CD8-positive, alpha-beta memory T cell (primary cell): ENCODE measurements at places on chromosomes 6 and 20.

GRCh38 chr6:54717849-54718455 is 128.6 kb upstream of the FAM83B start:
- no peak for DNase-seq

- DNase-seq = no peak
These were observed 708.7 kb downstream of the UTRN start for GRCh38 chr6:144993870-144994269.

DNA sequence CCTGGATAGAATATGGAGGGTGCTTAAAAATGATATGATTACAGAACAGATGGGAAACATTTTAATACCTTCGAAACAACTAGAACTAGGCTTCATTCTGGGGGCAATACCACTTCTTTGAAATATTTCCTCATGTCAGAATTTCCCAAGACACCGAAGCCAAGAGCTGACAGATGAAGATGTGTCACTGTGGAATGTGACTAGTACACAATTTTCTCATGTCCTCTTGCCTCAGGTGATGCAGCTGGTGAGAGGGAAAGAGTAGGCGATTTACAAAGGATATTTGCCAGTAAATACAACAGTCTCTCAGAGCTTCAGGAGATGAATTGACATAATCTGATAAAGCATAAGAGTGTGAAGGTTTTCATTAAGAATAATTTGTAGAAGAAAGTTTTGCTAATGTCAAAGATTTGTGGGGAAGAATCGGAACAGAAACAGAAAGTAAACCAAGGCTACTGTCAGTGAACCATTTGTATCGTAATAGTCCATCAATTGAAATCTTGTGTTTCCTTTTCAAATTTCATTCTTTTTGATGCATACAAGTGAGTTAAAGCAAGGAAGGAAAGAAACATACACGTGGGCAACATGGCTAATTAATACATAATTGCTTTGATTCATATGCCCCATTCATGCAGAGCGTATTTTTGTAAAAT is 164.7 kb upstream of the CCN2 start:
- DNase-seq = no peak

GRCh38 chr6:70672549-70672948 is 4.9 kb downstream of the SMAP1 start:
- DNase-seq = no peak

DNA sequence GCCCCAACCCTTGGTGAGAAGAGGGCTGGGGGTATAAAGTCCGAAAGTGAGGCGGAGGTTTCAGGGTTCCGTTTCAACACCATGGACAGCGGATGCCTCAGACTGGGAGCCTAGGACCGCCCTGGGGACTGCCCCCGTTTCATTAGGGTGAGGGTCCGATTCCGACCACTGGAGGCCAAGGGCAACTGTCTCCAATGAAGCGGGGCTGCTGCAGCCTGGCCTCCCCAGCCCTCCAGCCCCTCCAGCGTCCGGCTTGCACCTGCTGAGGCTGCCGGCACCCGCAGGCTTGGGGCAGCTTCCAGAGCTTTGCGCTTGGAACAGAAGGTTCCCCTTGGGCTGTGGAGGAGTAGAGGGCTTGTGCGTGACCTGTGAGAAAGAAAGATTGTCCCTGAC is 39.9 kb downstream of the YTHDF1 start:
- no peak for DNase-seq

DNA sequence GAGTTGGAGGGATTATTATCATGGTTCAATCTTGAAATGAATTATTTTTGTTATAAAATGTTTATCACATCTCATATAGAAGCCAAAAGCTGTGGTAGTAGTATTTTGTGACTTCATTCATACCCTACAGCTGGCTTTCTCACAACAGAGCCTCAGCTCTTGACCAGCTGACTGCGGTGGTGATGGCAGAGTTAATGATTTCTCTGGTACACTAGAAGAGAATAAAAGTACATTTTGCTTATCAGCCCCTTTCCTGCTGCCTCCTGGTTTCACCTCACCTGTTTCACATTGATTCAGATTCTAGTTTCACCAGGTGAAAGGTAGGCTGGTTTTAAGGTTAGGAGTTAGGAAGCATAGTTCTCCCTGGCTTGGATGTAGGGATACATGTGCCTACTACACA is 55.7 kb downstream of the AFG1L start:
- DNase-seq = no peak

DNA sequence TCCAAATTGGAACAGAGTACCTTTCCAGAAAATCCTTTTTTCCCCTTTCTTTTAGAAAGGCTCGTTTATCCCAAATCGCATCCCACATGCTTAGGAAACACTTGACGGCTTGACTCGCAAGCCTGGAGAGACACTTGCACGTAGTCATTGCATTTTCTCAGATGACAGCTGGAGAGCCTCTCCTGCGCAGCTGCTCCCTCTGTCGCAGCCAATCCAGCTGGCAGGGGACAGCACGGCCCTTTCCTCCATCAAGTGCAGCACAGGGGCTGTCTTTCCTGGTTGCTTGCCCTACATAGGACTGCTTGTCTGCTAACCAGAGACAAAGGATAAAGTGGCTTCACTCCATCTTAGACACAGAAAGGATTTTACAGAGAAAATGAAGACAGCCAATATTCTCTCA is 77.6 kb upstream of the RGS17 start:
- no peak for DNase-seq

- no peak for DNase-seq
These were observed 6.9 kb downstream of the EPHA7 start for GRCh38 chr6:93412452-93412851.

- no peak for DNase-seq
These were observed 68.5 kb upstream of the ZNF184 start for GRCh38 chr6:27541212-27541932.

- no peak for DNase-seq
These were observed 57.1 kb downstream of the ITCH start for GRCh38 chr20:34420146-34420545.

DNA sequence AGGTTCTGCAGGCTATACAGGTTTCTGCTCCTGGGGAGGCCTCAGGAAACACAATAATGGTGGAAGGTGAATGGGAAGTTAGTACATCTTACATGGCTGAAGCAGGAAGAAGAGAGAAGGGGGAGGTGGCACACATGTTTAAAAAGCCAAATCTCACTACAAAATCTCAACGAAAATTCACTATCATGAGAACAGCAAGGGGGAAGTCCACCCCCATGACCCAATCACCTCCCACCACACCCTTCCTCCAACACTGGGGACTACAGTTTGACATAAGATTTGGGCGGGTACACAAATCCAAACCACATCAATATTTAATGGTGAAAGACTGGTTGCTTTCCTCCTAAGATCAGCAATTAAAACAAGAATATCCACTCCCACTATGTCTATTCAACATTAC is 13.8 kb upstream of the POLR1H start:
- DNase-seq = no peak

DNA sequence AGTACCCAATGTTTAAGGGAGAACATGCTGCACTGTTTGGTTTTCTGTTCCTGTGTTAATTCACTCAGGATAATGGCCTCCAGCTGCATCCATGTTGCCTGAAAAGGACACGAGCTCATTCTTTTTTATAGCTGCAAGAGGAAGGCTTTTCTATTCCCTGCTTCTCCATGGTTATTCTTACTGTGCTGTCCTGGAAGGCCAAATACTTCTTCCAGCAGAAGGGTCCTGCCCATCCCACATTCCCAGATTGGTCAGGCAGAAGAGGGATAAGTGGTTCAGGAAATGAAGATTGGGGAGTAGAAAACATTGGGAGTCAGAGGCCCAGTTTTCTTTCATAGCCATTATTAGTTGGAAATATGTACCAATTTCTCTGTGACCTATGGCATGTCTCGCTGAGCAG is 122.4 kb downstream of the TCP11 start:
- DNase-seq = no peak

GRCh38 chr6:150243620-150244314 is 100.9 kb downstream of the PPP1R14C start:
- no peak for DNase-seq

- DNase-seq = no peak
These were observed 601.2 kb upstream of the ARID1B start for GRCh38 chr6:156175971-156176421.

DNA sequence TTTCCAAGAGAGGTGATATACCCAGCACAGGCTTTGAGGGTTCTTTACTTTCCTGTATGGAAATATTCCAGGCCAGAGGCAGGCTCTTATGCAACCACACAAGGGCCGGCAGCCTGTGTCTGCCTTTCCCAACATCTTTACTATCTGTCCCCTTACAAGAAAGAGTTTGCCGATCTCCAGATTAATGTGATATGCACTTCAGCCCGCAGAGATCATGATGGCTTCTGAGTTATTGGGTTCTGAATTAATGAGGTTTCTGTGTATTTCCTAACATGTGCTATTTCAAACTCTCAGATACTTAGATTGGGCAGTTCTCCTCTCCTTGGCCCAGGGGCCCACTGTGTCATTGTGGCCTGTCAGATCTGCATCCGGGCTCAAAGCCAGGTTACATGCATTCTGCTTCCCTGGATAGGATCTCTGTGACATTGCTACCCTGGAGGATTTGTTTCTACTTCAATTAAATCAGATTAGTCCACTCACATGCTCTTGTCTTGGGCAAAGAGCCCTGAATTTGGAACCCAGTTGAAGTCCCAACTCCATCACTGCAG is 56.6 kb downstream of the TGM2 start:
- no peak for DNase-seq

DNA sequence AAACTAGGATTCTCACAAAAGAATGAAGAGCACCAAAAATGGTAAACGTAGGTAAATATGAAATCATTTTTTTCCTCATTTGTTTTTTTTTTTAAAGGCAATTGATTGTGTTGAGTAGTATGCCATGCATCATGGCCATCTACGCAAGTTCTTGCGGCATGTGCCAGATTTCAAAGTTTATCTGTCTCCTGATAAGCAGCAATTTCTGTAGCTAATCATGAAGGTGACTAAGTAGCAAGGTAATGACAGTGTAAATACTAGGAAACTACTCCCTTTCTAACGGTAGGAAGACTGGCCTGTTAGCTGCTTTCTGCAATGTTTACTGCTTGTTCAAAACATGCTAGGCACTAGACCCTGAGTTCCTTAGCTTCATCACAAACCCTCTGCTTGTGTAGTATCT is 13.4 kb upstream of the LY86 start:
- no peak for DNase-seq

GRCh38 chr20:46844965-46845364 is 49.7 kb upstream of the EYA2 start:
- no peak for DNase-seq

DNA sequence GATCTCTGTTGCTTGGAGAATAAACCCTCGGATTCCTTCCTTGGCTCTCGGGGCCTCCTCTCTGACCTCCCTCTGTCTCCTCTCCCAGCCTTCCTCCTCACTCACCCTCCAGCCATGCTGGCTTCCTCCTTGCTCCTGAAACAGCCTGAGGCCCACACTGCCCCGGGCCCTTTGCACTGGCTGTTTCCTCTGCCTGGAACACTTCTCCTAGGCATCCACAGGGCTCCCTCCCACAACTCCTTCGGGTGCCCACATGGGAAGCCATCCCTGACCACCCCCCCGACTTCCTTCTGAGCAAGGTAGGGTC is 87.7 kb downstream of the CEBPB start:
- DNase-seq = no peak

GRCh38 chr6:14075095-14075503 is 42.5 kb upstream of the CD83 start:
- peak; percentile 50 for DNase-seq

DNA sequence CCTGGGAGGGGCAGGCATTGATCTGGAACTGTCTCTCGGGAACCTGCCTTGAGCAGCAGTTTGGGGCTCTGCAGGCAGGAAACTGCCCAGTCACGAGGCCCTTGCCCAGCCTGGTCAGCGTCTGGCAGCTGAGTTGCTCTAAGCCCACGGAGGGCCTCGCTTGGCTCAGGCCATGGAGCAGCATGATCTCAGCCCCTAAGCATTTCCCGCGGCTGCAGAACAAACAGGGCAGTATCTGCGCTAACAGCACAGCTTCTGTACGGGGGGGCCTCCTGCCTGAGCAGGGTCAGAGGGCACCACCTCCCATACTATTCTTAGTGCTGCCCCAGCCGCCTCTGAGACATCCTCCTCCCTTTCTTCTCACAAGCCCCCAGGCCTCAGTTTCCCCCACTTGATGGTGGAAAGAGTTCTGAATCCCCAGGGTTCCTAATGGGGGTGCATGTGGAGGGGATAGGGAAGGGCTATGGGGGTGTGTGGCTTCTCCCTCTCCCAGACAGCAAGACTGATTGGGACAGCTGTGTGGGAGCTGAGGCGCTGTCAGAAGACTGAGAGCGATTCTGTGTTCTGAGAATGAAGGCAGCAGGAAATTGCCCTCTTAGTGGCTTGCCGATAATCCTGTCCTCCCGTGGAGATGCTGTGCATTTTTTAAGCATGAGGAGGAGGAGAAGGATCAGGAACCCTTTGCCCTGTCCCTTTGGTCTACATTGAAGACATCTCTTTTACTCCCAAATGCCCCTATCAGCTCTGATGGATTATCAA is 46.4 kb downstream of the MOCS1 start:
- no peak for DNase-seq

GRCh38 chr6:166512567-166512966 is 73.9 kb downstream of the RAMACL start:
- DNase-seq = peak; percentile 33

- DNase-seq = no peak
These were observed 60.3 kb downstream of the ADGRG6 start for GRCh38 chr6:142361779-142362750.

- DNase-seq = peak; percentile 5
These were observed 6.1 kb downstream of the EEF1A1 start for GRCh38 chr6:73514746-73515110.

DNA sequence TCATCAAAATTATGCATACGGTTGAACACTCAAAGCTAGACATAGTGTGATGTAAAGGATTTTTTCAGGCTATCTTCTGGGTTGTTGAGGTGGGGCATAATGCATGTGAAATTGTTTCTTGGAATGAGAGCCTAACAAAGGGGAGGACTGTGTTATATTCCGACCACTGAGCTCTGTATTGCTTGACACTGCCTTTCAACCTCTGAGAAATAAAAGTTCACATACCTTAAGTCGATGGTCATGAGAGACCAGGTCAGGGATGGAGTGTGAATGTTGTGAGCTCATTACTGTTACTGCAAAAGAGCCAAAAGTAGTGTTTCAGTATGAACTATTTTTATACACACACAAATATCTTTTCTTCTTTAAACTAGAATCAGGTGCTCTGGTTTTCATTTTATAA is 5.0 kb downstream of the PFDN4 start:
- no peak for DNase-seq

DNA sequence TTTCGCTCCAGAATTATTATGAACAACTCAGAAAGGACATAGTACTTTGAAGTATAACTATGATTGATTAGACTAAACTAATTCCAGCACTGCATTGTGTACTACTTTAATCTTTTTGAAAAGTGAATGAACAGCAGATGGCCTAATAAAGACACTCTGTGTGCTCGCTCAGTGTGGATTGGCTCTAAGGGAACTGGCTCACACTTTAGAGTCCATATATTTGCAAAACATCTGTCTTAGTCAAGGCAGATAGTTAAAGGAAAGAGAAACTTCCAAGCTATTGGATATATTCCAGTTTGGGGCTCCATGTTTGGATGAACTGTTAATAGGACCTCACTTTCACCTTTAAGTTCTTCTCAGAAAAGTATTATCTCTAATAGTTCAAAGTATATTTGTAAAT is 218.9 kb downstream of the EYA4 start:
- no peak for DNase-seq

DNA sequence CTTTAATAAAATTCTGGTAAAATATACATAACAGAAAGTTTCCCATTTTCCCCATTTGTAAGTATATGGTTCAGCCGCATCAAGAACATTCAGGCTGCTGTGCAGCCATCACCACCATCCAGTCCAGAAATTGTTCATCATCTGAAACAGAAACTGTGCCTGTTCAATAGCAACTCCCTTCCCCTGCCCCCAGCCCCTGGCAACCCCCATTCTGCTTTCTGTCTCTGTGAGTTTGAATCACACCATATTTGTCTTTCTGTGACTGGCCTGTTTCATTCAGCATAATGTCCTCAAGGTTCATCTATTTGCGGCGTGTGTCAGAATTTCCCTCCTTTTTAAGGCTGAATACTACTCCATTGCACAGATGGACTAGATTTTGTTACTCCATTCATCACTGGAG is 19.1 kb downstream of the VSTM2L start:
- DNase-seq = no peak
